Activated T-helper 1 cell treated with anti-CD3 and anti-CD28 coated beads, Interleukin-2, amount 50 U/mL, for 16 hours (primary cell): ENCODE measurements at places on chromosomes 5 and 9.

- DNase-seq: no peak
Observed at GRCh38 chr5:141839015-141839513, 39.1 kb downstream of the PCDH1 start.

- DNase-seq: no peak
Observed at GRCh38 chr9:88056876-88057275, 81.4 kb downstream of the SPATA31C2 start.

DNA sequence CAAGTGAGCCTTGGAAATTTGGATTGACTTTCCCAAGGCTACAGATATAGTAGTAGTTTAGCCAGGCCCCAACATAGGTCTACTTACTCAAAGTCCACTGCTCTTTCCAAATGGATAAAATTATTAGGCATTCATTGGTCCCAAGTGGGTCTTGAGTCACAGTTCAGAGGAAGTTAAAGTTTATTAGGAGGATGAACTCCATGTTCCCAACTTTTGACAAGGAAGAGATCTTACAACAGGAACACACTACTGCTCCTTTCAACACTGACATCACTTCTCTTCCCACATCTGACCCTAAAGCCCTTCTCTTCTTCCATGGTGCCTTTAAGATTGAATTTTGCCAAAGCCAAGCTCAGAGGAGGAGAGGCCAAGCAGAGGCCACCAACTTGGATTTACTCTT lies 234.5 kb upstream of the TRIM32 start:
- DNase-seq: no peak

DNA sequence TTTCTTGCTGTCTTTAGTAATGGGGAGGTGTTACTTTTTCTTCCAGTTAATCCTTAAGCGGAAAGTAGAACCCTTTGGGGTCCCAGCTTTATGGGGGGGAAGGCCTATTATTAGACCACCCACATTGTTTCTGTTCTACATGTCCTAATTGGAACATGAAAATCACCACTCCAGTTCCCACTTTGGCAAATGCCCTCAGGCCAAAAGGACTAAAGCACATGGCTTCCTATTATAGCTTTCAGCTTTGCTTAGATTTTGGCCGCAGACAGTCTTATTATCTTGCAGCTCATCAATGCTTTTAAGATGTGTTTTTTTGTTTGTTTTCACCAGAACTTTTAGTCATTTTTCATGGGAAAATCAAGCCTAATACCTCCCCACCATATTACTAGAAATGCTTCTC lies 296.8 kb upstream of the ANKH start:
- DNase-seq: no peak

GRCh38 chr5:174348311-174348981 lies 302.9 kb downstream of the NSG2 start:
- no peak for DNase-seq
